ENCODE measurements at places on chromosomes 4 and X.

GRCh38 chr4:1080961-1081688 is 32.2 kb downstream of the RNF212 start:
- DNase-seq, result no peak

DNA sequence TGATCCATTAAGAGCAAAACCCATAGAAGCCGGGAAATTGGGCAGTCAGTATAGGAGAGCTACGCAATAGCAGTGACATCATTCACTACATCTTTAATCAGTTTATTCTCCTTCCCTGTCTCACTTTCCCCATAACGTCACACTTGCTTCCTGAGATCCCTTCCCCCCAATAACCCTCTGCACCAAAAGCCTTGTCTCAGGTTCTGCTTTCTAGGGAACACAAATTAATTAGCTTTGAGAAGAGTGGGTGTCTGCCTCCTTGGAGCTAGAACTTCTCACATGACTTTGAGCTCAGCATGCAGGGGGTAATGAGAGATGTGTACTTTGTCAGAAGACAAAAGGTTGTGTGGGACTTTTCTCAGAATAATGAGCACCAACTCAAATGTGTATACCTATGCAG is 128.3 kb upstream of the MAOA start:
- no peak for DNase-seq

DNA sequence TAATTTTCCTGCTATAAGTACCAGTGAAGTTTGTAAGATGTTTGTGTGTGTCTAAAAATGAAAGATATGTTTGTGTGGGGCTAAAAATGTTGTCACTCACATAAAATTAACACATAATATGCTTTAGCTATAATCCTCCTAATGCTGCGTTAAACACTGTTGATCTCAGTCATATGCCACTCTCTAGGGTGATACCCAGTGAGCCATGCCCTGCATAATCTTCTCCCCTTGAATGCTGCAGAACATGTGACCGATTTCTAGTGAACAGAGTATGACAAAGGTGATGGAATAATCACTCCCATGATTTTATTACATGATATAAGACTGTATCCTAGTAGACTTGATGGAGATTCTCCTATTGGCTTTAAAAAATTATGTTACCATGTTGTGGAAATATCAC is 119.1 kb upstream of the EPHA5 start:
- no peak for DNase-seq

GRCh38 chr4:140038031-140038533 is 115.9 kb downstream of the MAML3 start:
- DNase-seq, result no peak

DNA sequence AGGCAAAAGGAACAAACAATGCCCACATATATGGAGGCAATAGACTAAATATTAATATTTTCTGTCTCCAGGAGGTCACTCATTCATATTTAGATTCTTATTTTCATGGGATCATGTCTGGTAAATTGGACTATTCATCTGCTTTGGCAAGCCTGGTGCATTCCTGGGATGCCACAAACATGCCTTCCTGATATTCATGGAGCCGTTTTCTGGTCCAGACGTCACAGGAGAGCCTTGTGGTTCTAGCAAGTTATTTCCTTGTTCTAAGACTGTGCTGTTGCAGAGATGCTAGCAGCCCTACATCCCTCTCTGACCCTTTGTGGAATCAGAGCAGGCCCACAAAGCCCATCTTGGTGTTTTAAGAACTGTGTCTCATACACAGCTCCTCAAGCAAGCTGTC is 16.1 kb upstream of the EXOSC9 start:
- no peak for DNase-seq

- DNase-seq, result no peak
Observed at GRCh38 chrX:110026099-110026844, 23.4 kb downstream of the TMEM164 start.

- DNase-seq, result peak; percentile 1
Observed at GRCh38 chr4:159248384-159249178, 145.7 kb downstream of the RAPGEF2 start.

- DNase-seq, result no peak
Observed at GRCh38 chr4:129600898-129601297, 504.9 kb downstream of the C4orf33 start.

GRCh38 chrX:17077361-17077760 is 130.9 kb downstream of the REPS2 start:
- no peak for DNase-seq

- no peak for DNase-seq
Observed at GRCh38 chrX:47879463-47879862, 42.8 kb downstream of the ZNF81 start.

DNA sequence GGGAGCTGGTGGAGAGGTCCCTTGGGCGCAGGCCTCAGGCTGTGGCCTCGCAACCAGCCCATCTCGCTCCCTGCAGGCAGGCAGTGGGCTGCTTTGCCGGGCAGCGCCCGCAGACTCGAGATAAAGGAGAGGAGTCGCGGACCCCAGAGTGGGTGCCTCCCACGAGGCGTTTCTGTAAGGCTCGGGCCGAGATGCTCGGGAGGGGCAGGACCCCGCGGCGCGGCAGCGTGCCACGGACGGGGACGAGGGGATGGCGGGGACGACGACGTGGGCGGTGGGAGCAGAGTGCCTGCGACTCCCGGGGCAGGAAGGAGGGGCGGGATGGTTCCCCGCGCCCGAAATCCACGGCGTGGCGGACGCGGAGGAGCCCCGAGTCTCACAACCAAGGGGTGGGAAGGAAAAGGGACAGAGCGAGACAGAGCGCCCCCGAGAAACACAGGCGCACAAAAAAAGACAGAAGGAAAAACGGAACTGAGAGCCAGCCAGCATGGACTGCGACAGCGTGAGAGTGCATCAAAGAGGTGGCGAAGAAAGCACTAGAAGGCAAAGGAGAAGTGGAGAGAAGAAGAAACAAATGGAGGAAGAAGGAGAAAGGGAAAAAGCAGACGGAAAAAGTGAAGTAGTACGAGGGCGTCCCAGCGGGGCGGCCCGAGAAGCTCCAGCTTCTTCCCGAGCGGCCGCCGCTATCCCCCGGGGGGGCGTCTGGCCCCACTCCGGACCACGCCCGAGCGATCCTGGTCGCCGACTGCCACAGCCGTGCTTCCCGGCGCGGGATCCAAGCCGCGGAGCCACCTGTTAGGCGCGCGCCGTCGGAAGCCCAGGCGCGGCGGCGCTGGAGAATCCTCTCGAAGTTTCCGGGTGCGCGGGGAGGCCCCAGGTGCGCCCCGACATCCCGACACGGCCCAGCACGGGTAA is 1.5 kb downstream of the BEND4 start:
- no peak for DNase-seq

- DNase-seq, result no peak
Observed at GRCh38 chrX:13547671-13548070, 21.7 kb upstream of the EGFL6 start.

- no peak for DNase-seq
Observed at GRCh38 chr4:171524903-171525302, 288.3 kb upstream of the GALNTL6 start.

DNA sequence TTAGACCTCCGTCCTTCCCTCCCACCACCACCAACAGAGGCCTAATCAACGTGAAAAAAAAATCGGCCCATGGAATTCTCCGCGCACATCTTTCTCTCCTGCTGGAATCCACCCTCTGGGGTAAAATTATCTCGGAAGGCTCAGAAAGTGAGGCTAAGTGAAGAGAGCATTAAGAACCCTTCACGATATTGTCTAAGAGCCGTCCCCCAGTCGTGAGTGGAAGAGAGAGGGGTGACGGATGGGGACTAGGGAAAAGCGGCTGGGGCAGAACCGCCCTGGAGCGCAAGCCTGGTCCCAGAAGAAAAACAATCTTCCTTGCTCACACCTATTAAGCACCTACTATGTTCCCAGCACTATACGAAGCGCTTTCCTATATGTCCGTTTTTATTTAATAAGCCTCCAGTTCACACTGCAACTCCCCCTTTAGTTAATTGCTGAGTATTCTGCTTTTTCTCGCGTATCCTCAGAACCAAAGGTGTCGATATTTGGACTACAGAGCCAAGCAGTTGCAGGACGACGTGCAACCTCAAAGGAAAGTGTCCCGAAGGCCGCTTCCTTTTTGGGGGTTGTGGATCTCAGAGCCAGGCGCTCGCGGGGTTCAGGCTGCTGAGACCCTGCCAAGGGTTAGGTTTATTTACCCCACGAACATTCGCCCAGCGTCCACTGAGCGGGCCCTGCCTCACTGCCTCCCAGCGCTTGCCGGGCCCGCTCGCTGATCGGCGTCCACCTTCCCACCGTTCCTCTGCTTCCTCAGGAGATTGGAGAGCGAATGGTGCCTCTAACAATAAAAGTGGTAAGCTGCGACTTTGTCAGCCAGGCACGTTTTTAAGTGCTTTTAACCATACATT is 889 bp downstream of the MGARP start:
- DNase-seq, result no peak

- no peak for DNase-seq
Observed at GRCh38 chr4:78767350-78767749, 8.8 kb upstream of the BMP2K start.

GRCh38 chrX:24276015-24276414 is 37.9 kb downstream of the SUPT20HL2 start:
- DNase-seq, result no peak

DNA sequence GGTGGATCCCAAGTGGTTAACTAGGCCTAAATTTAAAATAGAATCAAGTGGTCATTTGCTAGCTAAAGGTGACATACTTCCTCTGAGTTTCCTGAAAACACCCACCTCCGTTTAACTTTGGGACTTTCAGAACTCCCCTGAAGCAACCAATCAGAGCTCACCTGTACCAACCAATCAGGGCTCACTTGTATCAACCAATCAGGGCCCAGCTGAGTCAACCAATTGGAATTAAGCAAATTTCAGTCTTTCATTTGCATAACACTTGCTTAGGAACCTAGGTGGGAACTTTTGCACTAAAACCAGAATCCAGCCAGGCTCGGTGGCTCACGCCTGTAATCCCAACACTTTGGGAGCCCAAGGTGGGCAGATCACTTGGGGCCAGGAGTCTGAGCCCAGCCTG is 15.9 kb downstream of the GPC4 start:
- DNase-seq, result no peak

GRCh38 chrX:107773206-107773605 is 2.4 kb downstream of the TSC22D3 start:
- no peak for DNase-seq

- no peak for DNase-seq
Observed at GRCh38 chrX:31123335-31123734, 51.5 kb upstream of the FTHL17 start.

- DNase-seq, result no peak
Observed at GRCh38 chrX:56764153-56764974, 35.3 kb downstream of the NBDY start.

DNA sequence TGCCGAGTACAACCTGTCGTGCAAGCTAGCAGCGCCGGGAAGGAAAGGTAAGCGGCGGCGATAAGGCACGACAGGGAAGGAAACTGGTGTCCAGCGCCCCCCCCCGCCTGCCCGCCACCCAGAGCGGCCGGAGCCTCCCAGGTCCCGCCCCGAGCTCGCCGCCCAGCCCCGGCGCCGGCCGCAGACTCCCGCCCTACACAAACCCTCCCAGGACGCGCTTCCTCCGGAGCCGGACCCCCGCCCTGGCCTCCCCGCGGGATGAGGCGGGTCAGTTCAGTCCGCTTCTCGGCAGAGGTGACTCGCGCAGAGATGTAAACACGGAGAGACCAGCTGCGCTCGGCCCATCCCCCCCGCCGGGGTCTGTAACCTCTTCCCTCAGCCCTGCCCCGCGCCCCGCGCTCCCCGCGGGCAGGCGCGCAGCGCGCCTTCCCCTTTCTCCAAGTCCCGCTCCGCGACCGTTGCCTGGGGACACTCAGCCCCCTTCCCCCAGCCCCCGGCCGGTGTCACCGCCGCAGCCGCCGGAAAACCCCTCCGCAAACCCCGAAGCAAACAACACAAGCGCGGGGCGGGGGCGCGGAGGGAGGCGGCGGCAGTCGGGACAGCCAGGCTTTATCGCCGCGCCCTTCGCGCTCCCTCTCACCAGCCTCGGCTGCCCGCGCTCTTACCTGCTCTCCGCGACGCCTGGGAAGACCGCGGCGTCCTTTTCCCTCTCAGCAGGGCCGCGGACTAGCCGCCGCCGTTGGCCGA is 543 bp downstream of the ELF2 start:
- DNase-seq, result peak; percentile 23

GRCh38 chr4:57081651-57082621 is 28.2 kb downstream of the IGFBP7 start:
- DNase-seq, result no peak

GRCh38 chrX:46777971-46778810 is 19.3 kb upstream of the SLC9A7 start:
- DNase-seq, result no peak

- DNase-seq, result no peak
Observed at GRCh38 chr4:142129931-142130330, 493.5 kb downstream of the IL15 start.

GRCh38 chr4:53709693-53710092 is 118.4 kb upstream of the LNX1 start:
- no peak for DNase-seq

DNA sequence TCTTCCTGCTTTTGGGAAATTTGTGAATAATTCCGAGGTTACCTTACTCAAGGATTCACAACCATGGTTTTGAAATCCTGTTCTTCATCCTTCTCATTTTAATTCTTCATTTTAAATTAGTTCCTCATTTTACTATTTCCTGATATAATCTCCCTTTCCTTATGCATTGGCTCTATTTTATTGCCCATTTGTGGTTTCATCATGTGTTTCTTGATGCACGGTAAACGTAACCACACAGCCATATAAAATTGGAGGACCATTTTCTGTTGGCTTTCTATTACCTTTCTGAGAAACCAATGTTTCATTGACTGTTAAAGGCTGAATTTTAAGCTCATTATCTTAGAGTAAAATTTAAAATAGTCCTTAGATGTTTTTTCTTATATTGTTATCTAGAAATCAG is 100.3 kb upstream of the NDST4 start:
- no peak for DNase-seq

- DNase-seq, result no peak
Observed at GRCh38 chrX:74422576-74423288, 1.4 kb downstream of the SLC16A2 start.

- no peak for DNase-seq
Observed at GRCh38 chr4:163556177-163556576, 61.7 kb downstream of the TMA16 start.

- DNase-seq, result no peak
Observed at GRCh38 chr4:40546969-40547788, 82.5 kb downstream of the RBM47 start.

GRCh38 chrX:17370191-17370590 is 4.8 kb upstream of the NHS start:
- DNase-seq, result no peak

- DNase-seq, result no peak
Observed at GRCh38 chrX:67636532-67636931, 92.7 kb downstream of the AR start.

- DNase-seq, result no peak
Observed at GRCh38 chr4:94746746-94747145, 11.0 kb upstream of the BMPR1B start.

- DNase-seq, result no peak
Observed at GRCh38 chr4:17780501-17781299, 721 bp downstream of the FAM184B start.

- no peak for DNase-seq
Observed at GRCh38 chr4:183392377-183392776, 52.1 kb upstream of the CDKN2AIP start.
